ENCODE measurements at places on chromosomes 16 and 17.

DNA sequence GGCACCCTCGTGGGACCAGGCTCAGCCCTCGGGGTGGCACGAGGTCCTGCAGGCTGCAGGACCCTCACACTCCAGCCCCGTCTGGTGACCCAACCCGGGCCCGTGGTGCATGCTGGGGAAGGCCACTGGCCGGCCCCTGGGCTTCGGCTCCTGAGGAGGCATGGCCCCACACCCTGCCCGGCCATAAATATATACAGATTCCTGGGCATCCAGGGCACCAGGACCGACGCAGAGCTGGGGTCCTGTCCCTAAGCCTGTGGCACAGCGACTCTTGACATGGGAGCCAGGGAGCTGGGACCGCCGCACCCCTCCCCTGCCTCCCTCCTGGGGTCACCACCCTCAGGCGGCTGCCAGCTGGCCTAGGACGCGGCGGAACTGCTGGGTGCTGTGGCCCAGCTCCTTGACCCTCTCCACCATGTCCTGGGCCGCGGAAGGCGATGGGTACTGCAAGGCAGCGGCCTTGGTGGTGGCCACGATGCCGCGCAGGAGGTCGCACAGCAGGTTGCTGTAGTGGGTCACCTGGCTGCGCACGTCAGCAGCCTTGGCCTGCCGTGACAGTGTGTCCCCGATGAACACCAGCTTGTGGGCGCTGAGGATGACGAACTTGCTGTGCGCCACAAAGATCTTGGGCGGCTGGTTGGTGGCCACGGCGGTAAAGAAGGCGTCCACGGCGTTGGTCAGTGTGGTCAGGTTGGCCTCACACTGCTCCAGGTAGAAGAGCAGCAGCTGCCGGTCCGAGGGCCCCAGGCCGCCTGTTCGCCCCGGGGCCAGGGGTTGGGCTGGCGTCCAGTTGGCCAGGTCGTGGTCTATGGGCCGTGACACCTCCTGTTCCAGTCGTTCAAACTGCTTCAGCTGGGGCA, 10.6 kb downstream of the CTRB1 start:
- no peak for DNase-seq

DNA sequence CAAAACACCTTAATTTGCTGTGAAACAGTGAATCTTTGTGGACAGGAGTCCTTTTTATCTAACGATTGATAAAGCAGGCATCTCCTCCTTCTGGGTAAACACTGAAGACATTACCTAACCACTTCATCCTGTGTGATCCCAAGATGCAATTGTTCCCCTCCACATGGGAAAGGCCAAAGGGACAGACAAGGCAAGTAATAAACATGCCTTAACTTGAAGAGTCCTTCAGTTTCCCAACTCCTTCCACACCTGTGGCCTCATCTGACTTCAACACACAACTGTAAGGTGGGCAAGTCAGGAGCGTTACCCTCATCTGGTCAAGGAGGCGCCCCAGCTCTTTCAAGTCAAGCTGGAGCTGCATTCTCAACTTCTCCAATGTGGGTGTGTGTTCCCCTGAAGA, 278.6 kb downstream of the ABCC12 start:
- no peak for DNase-seq

GRCh38 chr16:69315486-69316311, 4.5 kb downstream of the VPS4A start:
- no peak for DNase-seq

- no peak for DNase-seq
Observed at GRCh38 chr17:66695098-66695497, 139.8 kb upstream of the CACNG5 start.

DNA sequence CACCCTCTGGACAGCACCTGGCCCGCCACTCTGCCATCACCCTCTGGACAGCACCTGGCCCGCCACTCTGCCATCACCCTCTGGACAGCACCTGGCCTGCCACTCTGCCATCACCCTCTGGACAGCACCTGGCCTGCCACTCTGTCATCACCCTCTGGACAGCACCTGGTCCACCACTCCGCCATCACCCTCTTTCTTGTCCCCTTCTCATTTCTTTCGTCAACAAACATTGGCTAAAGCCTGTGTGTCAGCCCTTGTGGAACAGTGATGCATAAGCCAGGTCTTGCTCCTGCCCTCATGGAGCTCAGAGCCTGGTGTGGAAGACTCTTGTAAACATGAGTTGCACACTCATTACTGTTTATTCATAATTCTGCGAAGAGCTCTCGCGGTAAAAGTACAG, 31.2 kb downstream of the CDK5R1 start:
- DNase-seq, result no peak

DNA sequence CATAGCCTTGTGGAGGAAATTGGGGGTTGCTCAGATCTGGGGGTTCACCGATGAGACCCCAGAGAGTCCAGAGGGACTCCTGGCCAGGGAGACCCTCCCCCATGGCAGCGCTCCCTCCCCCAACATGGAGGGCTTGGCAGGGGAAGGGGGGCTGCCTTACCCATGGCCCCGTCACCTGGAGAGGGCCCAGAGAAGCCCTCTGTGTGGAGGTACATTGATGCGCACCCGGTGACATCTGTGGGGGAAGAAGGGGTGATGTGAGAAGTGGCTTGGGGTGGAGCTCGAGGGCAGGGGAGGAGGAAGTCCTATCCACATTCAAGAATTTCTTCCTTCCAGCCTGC, 16.2 kb downstream of the ETV4 start:
- no peak for DNase-seq

DNA sequence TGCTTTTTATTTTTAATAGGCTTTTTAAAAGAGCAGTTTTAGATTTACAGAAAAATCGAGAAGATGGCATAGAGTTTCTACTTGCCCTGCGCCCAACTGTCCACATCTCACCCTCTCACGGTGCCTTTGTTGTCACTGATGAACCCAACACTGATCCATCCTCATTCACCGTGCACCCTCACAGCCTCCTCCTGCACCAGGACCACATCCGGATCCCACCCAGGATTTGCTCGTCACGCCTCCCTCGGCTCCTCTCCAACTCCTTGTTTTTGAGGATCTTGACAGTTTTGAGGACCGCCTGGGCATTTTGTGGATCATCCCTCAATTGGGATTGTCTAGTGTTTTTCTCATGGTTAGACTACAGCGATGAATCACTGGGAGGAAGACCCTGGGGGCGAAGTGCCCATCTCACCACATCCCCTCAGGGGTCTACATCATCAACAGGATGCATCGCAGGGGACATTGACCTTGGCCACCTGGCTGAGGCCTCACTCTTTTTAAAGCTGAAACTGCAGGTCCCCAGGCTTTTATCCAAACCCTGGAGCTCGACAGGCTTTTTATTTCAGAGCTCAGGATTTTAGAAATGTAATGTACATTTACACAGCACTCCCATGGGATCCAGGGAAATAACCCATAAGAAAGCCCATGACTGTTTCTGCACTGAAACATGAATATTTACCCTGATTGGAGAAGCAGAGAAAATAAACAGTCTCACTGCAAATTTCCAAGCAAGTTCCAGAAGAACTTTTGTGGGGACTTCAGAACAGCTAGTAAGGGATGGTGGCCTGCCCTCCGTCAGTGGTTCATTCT, 71.8 kb upstream of the ZNF469 start:
- DNase-seq, result no peak

DNA sequence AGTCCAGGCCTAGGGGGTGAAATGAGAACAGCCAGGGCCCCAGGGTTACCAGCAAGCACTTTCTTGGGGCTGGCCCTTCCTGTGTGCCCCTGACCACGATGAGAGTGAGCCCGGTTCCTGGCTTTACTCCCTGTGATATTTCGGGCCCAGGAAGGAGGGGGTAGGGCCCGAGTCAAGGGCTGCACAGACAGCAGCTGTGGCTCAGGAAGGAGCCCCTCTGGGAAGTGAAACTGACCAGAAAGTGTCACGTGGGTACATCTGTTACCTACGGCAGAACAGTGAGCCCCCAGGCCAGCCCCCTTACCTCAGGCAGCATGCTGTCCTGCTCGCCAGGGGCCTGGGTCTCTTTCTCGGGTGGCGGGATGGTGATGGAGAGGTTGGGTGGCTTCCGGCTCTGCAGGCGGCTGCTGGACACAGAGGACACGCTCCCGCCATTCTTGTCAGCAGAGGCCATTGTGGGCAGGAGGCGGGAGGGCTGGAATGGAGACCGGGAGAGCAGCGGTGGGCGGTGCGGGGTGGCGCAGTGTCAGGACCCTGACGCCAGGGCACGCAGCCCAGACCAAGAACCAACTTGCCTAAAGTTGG, 13.8 kb downstream of the AANAT start:
- DNase-seq, result no peak

GRCh38 chr16:2701272-2701671, 18.8 kb downstream of the PRSS27 start:
- no peak for DNase-seq

- no peak for DNase-seq
Observed at GRCh38 chr16:77450790-77451487, 16.1 kb upstream of the ADAMTS18 start.

DNA sequence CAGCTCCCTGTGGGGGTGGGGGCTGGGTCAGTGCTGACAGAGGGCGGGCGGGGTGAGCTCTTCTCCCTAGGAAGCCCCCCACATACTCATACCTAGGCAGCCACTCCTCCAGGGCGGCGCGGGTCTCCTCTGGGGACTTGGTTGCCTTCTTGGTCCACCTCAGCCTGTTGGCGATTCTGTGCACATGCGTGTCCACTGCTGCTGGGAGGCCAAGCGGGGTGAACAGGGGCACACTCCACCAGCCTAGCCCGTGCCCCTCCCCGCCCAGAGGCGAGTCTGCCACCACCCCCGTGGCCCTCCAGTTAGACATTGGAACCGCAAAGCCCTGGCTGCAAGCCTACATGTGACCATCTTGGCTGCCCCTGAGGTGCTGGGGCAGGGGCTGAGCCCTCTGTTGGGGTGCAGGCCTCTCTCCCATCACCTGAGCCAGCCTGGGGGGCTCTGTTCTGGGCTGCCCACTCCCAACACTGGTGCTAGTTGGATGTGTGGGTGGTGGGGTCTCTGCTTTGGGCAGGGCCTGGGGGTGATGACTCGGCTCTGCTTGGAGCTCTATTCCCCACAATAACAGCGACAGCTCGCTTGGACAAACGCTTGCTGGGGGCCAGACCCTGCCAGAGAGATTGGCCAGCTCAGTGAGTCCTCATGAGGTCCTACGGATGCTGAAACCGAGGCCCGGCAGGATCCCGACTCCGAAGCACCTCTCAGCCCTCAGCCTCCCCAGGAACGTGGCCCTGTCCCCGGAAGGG, 7.4 kb downstream of the NTHL1 start:
- no peak for DNase-seq

GRCh38 chr16:23874613-23875294, 39.0 kb downstream of the PRKCB start:
- DNase-seq, result no peak

DNA sequence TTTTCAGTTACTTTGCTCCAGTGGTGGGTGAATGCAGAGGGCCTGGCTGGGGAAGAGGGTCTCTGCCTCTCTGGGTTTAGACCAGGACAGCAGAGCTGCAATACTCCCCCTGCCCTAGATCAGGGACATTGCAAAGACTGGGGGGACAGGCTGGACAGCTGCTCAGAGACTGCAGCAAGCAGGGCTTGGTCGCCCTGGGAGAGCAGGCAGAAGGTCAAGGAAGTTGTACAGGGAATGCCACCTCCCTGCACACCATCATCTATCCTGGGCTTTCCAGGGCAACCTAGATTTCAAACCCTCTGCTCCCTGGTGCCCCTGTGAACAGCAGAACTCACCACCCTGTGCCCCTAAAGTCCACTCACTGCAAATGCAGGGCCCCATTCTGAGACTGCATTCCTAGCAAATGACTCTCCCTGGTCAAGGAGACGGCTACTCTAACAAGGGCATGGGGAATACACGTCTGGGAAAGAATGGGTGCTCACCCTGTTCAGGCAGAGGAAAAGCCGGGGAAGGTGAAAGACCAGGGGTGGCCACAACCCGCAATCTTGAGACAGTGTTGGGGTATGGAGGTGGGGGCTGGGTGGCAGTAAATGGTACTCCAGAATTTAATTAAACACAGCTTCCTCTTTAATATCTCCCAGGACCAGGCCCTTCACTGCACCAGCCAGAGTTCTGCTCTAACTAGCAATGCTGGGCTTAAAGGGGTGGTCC, 1.0 kb downstream of the KIFC3 start:
- no peak for DNase-seq

DNA sequence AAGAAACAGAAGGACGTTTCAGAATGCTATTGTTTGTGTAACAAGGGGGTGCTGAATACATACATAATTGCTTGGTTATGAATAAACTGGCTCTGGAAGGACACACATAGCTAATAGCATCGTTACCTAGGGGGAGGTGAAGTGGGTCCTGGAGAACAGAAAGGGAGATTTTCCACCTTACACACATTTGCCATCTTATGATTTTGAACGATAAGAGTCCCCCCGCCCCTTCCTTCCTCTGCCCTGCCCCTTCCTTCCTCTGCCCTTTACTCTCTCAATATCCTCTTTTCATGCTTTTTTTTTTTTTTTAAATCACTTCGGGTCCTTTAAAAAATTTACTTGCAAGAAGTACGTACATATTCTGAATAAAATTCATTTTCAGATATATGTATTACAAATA, 902 bp upstream of the DHRS7B start:
- peak; percentile 56 for DNase-seq

- no peak for DNase-seq
Observed at GRCh38 chr16:80687606-80688005, 116.8 kb downstream of the CDYL2 start.

DNA sequence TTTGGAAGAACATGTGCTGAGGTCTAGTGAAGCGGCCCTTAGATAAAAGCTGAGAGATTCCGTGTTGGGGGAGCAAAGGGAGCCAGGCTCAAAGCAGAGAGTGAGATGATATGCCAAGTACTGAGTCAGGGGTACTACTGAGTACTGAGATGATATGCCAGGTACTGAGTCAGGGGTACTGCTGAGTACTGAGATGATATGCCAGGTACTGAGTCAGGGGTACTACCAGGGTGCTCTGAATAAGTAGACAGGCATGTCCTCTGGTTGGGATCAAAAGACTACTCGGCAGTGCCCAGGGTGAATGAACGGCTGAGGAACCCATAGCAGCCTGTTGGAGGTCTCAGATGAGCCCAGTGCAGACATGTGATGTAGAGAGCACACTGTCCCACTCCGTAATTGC, 239.0 kb downstream of the SOX9 start:
- no peak for DNase-seq

GRCh38 chr17:72030067-72030899, 90.5 kb upstream of the SOX9 start:
- DNase-seq, result no peak

DNA sequence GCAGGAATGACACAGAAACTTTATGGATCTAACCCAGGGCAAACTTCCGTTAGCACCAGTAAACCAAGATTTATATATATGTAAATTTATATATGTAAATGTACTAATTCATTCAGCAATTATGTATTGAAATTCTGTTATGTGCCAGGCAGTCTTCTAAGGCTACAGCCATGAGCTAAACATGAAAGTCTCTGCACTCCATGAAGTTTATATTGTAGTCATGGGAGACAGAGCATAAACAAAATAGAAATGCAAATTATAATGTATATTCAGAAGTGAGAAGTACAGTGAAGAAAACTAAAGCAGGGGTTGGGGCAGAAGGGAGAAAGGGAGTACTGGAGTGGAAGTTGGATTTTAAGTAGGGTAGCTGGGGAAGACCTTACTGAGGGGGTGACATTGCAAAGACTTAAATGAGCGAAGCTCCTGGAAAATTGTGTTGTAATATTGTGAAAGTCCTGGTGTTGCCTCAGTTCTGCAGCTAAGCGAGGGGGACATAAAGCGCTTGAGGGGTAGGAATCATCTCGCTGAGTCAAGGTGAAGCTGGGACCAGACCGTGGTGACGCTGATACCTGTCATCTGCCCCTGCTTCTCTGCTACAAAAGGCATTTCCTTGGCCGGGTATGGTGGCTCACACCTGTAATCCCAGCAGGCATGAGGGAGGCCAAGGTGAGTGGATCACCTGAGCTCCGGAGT, 64.8 kb downstream of the YPEL2 start:
- DNase-seq, result no peak
